GM06990 (cell line): ENCODE measurements at places on chromosomes 2 and 18.

DNA sequence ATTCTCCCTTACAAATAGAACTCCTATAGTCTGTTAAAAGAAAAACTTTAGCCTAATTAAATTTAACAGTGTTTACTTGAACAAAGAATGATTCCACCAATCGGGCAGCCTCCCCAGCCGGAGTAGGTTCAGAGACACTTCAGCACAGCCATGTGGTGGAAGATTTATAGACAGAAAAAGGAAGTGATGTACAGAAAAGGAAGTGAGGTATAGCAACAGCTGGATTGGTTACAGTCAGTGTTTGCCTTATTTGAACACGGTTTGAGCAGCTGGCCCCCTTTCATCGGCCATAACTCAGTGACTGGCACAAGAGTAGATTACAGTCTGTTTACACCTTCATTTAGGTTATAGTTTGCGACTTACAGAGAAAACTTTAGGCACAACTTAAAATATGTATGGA, 2.1 kb upstream of the SKA1 start:
- no peak for DNase-seq

- DNase-seq, result no peak
Observed at GRCh38 chr2:212911011-212911410, 240.4 kb downstream of the IKZF2 start.

DNA sequence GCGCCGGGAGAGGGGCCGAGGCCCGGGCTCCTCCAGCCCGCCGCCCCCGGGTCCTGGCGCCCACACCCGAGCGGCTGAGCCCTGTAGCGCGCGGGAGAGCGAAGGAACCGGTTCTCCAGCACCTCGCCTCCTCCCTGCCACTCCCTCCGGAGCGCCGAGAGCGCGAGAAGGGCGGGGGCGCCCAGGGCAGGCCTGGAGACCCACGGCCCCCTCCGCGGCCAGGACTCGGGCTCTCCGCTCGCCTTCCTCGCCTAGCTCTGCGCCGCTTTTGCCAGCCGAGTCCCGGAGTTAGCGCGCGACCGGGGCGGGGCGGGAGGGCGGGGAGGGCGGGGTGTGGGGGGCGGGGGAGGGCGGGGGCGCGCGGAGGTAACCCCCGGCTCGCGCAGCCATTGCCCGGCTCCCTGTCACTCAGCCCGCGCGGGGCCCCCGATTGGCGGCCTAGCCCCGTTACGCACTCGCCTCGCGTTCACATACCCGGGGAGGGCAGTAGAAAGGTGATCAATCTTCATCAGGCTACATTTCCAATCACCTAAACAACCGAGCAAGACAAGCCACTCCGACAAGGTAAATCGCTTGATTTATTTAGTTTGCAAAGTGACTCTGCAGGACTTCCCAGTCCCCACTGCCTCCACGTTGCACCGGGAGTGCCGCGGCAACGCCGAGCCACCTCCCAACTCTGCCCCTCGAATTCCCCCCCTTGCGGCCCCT, at the start of gene OTX1:
Gene OTX1 (plus strand): TSS at position 497 of the 708 bp plus-strand sequence. CDS start 2,161 bp downstream, outside the sequence.
- peak; percentile 85 for DNase-seq

DNA sequence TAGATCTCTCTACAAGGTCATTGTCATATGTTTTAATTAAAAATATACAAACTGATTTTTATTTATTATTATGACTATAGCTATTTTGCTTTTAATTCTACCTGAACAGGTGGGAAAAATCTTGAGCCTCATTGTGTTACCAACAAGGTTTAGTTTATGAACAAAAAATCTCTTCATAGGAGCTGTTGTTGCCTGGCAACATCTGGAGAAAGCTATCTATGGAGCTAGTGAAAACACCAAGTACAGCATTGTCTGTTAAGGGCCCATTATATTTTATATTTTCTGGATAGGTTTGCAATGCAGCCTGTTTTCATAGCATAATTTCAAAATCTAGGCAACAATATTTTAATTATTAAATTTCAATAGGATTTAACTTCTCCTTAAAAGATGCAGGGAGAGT, 383.0 kb upstream of the TMEFF2 start:
- DNase-seq, result no peak

DNA sequence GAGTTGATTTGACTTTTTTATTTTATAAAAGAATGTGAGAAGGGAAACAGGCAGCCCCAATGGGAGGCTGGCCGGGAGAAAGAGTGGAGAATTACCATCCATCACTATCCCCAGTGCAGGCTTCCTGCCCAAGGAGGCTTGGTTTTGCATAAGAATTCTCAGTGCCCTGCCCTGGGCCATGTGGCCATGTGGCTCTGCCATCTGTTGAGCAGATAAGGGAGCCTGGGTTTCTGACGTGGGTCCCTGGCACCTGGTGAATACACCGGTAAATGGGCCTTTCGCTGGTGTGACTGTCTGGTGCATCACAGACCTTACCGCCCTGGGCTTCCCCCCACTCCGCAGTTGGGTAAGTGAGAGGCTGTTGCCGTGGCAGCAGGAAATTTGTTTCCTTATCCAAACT, 54.5 kb upstream of the TMEM163 start:
- DNase-seq, result no peak

GRCh38 chr18:63104868-63105267, 214.7 kb downstream of the BCL2 start:
- no peak for DNase-seq

GRCh38 chr18:52716973-52717372, 377.0 kb downstream of the DCC start:
- no peak for DNase-seq

DNA sequence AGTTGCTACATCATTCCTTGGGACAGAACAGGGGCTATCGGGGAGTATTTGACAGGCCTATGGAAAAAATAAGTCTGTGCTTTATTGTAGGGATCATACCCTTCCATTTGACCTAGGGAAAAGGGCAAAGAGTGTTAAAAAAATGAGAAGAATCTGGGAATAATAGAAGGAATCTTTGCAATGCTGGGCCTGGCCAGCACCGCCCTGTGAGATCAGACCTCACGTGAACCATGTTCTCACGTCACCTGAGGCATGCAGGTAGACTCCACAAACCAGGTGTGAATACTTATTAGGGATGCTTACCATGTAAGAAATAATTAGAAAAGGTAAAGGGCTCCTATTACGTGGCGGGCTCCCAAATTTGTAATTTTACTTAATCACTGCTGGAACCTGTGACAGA, 177.5 kb upstream of the GATA6 start:
- DNase-seq, result no peak

GRCh38 chr2:234913208-234913626, 38.6 kb upstream of the SH3BP4 start:
- no peak for DNase-seq

GRCh38 chr2:225581135-225581534, 181.6 kb downstream of the NYAP2 start:
- no peak for DNase-seq

- DNase-seq, result no peak
Observed at GRCh38 chr18:61851940-61852451, 40.8 kb downstream of the RNF152 start.

DNA sequence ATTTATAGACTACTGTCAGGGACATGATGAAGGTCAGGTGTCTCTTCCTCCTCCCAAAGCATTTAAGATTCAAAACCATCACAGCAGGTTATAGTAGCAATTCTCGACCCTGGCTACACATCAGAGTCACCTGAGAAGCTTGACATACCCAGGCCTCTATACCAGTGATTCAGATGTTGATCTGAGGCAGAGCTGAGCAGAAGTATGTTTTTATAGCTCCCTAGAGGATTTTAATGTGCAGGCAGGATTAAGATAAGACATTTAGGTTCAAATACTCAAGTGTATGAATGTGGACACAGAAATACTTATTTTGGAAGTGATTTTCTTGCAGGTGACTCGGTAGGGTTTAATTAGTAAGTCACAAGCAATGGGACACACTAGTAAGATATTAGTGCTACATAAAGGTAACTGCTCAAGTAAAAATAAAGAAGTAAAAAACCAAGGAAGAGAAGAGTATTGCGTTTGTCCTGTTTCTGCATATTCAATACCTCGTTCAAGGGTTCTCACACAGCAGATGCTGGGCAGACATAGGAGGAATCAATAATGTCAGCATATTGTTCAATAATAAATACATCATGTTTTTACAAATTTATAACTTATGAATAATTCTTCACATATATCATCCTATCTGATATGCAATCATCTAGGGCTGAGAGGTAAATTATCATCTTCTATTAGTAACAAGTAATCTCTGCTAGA, 7.0 kb downstream of the GCFC2 start:
- no peak for DNase-seq

DNA sequence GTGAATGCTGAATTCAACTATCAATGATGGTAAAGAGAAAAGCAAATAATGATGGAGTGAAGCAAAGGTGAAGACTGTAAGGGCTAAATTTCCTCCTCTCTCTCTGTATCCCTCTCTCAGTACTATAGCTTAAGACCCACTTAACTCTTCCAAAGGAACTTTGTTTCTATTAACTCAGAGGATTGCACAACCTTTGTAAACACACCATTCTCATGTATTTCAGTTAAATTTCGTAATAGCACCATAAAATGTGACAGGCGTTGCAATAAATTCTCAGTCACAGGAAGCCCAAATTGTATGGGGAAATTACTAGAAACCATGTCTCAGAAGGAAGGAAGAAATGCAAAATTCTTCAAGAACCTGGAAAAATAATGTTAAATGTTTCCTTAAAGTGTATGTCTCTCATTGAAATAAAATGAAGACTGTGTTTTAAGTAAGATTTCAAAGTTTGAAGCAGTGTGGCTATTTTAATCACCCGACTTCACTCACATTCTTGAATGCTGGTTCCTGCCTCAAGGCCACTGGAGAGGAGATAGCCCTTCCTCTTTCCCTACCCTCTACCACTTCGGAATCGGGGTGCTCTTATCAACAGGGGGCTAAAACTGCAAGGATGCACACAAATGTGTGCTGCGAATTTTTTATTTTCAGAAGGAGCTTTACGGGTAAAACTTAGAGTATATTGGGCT, 112.1 kb downstream of the FTCDNL1 start:
- no peak for DNase-seq

DNA sequence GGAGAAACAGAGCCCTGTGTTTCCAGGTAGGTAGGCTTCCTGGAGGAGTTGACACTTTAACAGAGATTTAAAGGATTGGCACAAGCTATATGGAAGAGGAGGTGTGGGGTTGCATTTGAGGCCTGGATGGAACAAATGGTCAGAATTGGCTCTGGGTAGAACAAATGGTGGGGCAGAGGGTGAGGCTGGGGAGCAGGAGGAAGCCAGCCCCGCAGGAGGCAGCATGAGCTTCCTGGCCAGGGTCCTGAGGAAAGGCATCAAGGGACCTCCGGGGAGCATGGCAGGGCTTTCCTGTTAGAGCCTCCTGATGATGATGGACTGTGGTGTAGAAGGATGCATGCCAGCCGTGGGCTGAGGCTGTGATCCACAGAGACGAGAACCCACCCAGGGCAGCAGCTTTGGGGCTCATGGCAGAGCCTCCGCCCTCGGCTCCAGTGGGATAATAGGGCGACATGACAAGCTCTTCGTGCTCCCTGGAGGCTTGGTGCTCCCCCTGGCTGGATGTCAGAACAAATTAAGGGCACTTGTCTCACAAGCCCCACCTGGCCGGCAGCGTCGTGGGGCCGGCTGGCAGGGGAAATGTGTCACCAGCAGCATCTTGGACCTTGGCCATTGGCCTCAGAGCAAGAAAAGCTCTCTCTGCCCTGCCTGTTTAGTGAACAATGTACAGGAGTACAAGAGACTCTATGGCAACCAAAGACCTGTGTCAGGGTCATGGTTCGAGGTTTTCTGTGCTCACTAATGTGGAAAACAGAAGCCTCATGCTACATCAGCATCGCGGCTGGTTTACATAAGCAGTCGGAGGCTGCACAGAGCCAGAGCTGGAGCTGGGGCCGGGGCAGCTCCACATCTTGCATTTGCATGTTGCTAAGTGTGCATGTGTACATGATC, 153.5 kb downstream of the MYCN start:
- no peak for DNase-seq

DNA sequence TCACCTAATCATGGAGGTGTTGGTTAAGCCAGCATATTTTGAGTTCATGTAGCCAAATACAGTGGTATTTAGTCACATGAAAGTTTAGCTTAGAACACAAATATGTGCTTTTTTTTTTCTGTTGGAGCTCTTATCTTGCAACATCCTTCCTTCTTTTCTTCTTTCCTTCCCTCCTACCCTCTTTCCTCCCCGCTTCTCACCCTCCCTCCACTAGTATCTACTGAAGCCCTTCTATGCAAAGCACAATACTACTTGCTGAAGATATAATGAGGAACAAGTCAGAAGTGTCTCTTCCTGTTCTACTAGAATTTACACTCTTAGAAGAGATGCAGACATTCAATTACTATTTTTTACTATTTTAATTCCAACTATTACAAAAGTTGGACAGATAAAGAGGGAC, 105.0 kb upstream of the ITGA4 start:
- DNase-seq, result no peak

GRCh38 chr18:63091671-63092364, 227.8 kb downstream of the BCL2 start:
- DNase-seq, result no peak

- DNase-seq, result no peak
Observed at GRCh38 chr18:41940506-41941215, 14.4 kb upstream of the PIK3C3 start.

DNA sequence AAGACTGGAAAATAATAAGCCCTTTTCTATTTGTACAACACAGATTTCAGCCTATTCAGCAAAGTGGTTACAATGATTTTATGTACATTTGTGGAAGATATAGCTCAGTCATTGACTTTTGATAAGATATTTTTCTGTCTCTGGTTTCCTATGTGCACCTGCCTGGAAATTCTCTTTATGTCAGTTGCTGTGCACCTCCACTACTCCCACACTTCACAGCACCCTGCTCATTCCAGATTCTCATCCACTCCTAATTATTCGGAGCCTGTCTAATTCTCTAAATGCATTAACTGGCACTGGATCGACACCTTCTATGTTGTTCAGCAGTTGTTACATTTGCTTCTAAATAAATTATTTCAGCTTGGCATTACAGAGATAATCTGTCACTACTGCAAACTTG, 275.1 kb upstream of the RND3 start:
- DNase-seq, result no peak

GRCh38 chr2:235030126-235030525, 78.3 kb downstream of the SH3BP4 start:
- DNase-seq, result no peak

GRCh38 chr2:4840791-4841190, 851.4 kb upstream of the SOX11 start:
- no peak for DNase-seq

DNA sequence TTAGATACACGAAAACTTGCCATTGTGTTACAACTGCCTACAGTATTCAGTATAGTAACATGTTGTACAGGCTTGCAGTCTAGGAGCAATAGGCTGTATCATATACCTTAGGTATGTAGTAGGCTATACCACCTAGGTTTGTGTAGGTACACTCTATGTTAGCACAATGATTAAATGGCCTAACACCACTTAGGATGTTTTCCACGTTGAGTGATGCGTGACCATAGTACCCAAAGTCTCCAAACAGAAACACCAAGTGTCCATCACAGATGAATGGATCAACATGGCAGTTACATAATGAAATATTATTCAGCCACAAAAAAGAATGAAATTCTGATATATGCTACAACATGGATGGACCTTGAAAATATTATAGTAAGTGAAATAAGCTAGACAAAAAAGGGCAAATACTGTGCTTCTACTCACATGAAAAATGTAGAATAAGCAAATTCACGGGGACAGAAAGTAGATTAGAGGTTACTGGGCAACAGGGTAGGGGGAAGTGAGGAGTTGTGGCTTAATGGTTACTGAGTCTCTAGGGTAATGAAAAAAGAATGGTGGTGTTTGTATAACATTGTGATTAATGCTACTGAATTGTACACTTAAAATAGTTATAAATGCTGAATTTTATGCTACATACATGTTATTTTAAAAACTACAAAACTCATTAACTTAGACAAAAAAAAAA, 62.6 kb downstream of the TMEM131 start:
- DNase-seq, result no peak
